ENCODE measurements at places on chromosomes 13 and 19.

DNA sequence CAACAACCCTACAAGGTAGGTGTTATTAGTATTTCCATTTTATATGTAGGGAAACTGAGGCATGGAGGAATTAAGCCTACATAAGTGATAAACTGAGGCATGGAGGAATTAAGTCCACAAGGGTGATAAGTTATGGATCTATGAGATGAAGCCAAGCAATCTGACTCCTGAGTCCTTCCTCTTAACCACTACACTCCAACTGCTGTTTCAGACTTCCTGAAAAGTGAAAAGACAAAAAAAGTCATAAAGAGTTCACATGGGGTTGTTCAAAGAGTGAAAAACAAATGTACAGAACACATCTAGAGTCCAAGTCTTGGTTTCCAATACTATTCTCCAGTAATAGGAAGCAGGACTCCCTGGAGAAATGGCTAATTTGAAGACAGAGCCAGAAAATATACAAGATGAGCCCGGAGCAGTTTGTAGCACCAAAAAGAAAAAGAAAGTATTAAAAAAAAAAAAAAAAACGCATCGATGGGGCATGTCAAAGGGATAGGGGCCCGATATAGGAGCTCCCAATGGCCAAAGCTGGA, 12.1 kb downstream of the CRYL1 start:
- DNase-seq, result no peak

- no peak for DNase-seq
Observed at GRCh38 chr13:62710787-62711186, 1295.1 kb upstream of the PCDH20 start.

GRCh38 chr13:23999424-23999823, 102.1 kb upstream of the C1QTNF9B start:
- no peak for DNase-seq

- no peak for DNase-seq
Observed at GRCh38 chr13:76009267-76009890, 373.2 kb downstream of the LMO7 start.

GRCh38 chr13:44810061-44810840, 179.0 kb downstream of the NUFIP1 start:
- no peak for DNase-seq

DNA sequence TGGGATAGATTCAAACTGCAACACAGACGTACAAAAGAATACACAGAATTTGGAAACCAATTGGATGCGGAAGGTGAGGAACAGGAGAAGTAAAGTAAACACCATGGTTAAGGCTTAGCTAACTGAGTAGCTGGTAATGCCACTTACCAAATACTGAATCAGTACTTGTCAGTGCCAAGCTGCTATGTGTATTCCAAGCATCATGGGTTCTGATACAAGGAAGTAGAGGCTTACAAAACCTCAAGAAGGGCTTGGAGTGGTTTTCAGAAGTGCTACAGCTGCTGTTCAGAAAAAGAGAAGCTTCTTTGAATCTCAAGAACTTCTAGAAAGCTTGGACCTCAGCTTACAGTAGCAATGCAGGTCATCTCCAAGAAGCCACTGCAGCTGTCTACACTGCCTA, 35.9 kb upstream of the DCT start:
- DNase-seq, result no peak

GRCh38 chr19:6236310-6237291, 43.2 kb downstream of the MLLT1 start:
- no peak for DNase-seq
